ENCODE measurements at places on chromosomes 4 and X.

GRCh38 chrX:111646515-111646914, 34.5 kb upstream of the ALG13 start:
- no peak for DNase-seq

GRCh38 chrX:6810776-6811175, 275.9 kb upstream of the VCX3A start:
- no peak for DNase-seq

- DNase-seq: no peak
Measured at GRCh38 chr4:147056940-147057610, 111.4 kb upstream of the TTC29 start.

DNA sequence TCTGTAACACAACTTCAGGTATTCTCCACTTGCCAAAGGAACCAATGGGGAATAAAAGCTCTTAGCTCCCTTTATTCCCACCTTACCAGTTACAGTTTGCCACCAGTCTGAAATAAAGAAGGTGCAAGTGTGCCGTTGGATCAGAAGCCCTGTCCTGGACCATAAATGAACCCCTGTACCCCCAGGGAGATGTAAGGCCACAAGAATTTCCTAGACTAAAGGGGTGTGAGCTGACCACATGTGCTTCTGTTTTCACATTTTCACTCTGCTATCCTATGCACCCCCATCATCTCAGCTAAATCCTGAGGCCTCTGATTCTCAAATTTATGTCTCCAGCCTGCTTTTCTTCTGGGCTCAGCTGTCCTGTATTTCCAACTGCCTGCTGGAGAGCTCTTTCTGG, 221.2 kb downstream of the SPRY1 start:
- no peak for DNase-seq

GRCh38 chrX:105975382-105975781, 63.1 kb downstream of the SERPINA7 start:
- no peak for DNase-seq

- no peak for DNase-seq
Measured at GRCh38 chr4:143653031-143653430, 47.4 kb downstream of the FREM3 start.

DNA sequence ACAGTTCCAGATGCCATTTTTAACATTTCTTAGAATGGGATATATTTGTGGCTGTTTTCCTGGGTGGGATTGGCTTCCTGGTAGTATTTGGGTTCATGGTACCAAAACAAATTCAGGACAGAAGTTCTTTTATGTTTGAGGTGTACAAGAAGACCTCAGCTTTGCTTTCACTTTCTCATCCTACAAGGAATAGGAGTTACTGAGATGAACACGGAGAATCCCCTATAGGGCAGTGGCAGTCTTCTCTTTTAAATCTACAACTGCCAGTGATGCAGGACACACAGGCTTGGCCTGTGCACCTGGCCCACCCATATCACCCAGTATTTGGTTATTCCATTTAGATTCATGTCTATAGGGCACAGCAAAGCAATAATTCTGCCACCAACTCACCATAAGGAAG, 35.2 kb downstream of the SLC10A7 start:
- no peak for DNase-seq

GRCh38 chrX:118565853-118566252, 70.2 kb downstream of the DOCK11 start:
- DNase-seq: no peak

DNA sequence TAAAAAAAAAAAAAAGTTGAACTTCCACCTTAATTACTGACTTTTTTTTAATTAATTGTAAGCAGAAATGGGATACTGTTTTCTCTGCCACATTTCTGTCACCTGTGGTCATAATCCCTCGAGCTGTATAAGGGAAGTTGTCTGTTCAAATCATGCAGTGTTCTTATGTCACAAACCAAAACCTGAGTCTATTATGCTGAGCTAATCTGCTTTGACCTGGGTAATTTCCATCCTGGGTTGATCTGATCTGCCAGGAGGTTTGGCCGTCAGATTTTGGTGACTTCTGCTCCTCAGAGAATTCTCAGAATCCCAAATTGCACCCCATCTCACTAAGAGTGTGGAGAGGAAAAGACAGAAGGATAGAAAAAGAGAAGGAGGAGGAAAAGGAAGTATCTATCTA, 683.1 kb downstream of the KCTD8 start:
- no peak for DNase-seq

DNA sequence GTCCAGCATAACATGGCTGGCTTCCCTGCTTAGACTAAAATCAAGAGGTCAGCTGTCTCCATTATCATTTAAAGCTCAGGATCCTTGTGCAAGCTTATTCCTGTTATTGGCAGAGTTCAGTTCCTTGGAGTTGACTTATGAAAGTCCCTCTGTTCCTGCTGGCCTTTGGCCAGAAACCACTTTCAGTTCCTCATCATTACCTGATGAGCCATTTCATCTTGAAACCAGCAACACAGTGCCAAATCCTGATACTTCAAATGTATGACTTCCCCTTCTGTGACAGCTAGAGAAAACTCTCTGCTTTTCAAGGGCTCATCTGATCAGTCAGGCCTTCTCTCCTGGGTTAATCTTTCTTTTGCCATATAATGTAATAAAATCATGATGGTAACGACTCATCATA, 110.6 kb upstream of the FSTL5 start:
- DNase-seq: no peak

DNA sequence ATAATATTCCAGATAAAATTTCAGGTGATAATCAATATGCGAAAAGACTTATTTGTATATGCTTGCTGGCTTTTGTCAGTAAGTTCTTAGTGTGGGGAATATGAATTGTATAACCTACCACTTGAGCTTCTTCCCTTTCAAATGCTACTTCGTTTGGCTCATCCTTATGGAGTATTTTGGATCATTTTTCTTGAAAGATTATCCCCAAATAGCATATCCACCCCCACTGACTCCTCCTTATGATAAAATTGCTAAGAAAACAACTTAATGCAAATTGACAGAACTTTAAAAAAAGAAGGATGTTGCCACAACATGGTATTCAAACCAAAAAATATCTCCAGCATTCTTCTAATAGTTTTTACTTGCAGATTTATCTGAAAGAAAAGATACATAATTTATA, 393.3 kb downstream of the PPP3CA start:
- no peak for DNase-seq

DNA sequence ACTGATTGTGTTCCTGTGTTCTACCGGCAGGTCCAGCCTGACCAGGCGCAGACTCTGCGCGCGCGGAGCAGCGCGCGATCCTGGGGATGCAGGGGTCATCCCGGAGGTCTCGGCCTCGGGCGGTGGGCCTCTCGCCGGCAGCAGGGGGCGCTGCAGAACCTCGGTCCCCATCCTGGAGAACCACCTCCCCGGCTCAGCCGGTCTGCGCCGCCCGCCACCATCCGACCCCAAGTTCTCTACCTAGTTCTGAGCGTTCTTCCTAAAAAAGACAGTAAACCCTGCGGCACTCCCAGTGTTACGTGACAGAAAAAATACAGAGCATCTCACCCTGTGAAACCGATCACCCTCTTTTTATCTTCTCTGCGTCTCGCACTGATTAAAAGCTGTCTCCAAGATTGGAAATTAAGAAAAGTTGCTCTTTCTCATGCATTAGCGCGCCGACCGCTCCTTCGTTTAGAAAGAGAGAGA, 1.6 kb downstream of the TRPC3 start:
- DNase-seq: no peak

DNA sequence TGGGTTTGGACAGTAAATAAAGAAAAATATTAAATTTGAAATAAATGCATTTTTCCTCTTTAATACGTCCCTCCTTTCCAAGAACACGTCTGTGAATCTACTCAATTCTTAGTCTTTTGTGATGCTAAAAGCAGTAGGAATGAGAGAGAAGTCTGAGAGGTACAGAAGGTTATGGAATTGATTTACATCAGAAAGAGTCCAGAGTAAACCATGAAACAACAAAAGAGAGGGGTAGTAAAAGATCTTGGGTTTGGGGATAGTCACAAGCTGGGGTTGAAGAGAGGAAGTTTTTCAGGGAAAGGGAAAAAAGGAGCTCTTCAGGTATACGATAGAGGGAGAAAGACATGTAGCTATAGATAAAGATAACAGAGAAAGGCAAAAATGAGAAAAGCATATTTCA, 215.4 kb downstream of the RAB28 start:
- DNase-seq: no peak

DNA sequence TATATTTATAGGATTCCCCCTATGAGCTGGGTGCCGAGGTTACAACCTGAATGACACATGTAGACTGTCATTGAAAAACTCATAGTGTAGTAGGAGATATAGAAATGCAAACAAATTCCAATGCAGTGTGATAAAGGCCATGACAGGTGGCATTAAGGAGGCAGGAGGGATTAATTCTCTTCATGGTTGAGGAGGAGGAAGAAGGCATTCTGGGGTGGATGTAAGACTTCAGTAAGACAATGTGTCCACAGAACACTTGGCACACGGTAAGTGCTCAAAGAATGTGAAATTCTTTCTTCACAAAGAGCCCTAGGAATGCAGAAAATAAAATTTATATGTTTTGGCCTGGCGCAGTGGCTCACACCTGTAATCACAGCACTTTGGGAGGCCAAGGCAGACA, 136.5 kb downstream of the RBM47 start:
- DNase-seq: no peak

- DNase-seq: no peak
Measured at GRCh38 chr4:185534866-185535611, at the start of gene PDLIM3. TSS of gene PDLIM3 (minus strand) at chr4:185535507. CDS start at chr4:185535434, 73 bp downstream.

DNA sequence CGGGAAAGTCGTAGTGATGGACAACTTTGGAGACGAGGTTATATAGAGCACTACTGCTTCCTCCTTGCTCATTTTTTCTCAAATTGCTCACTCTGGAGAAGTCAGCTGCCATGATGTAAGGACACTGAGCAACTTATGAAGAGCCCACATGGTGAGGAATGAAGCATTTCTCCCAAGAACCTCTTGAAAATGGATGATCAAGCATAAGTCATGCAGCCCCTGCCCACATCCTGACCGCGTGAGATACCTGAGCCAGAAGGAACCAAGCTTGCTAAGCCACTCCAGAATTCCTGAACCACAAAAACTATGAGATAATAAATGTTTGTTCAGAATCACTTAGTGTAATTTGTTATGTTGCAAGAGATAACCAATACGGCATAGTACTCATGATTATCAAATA, 42.8 kb downstream of the PDE5A start:
- DNase-seq: no peak

DNA sequence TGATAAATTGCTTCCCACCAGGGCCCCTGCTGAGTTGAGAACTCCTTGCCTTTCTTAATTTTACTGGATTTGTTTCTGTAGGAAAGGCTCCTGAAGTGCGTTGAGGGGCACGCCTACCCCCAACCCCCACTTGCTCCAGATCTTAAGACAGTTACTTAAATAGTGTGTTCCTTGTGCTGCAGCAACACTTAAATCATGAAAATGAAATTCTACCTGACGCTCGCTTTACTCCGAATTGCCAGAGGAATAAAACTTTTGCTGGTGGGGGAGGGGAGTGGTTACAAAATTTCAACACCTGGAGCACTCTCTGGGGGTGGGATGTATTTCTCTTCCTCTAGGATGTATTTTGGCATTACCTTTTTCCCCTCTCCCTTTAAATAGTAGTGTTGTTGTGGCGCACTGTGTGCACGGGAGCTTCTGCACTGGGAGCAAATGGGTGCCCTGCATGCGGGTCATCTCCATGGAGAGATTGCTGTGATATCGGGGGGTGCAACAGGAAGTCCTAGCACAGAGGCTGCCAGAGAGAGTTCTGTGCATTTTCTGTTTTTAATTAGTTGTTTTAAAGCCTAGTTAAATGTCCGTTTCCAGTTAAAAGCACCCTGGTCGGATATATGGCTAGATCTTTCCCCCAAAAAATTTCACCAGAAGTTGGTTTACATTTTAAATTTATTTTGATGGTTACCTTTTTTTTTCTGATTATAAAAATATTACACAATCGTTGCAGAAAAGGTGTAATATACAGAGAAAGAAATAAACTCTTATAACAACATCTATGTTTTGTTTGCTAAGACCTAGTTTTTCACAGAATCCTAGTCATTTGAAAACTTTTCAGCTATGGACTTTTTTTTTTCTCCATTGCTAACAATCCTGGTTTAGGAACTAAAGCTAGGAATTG, 207.7 kb downstream of the SOWAHB start:
- DNase-seq: no peak

- no peak for DNase-seq
Measured at GRCh38 chr4:1490654-1491327, 84.5 kb upstream of the NKX1-1 start.

GRCh38 chr4:127251423-127251822, 381.3 kb upstream of the INTU start:
- DNase-seq: no peak

GRCh38 chr4:156865451-156865850, 106.1 kb downstream of the PDGFC start:
- DNase-seq: no peak

DNA sequence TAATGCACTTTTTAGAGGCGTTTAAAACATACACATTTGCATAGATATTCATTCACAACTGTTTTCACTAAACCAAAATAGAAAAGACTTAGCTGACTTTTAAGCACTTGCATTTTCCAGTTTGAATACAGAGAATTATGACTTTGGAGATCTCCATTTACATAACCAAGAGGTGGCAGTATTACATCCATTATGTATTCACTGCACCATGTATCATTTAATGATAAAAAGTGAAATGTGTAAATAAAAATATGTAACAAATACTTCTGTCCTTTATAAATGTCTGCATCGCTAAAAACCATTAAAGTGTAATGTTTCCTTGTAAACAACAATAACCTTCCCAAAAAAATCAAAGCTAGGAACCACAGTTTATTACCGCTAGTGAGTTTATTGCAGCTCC, 413.2 kb downstream of the FGF13 start:
- DNase-seq: no peak

GRCh38 chr4:80144676-80145470, 52.4 kb upstream of the PRDM8 start:
- no peak for DNase-seq
